ENCODE measurements at places on chromosomes 13 and 19. TPM values are rescaled to one million over a fixed set of nuclear protein-coding genes. Genes with fewer than 3 reads are reported as not detected.

DNA sequence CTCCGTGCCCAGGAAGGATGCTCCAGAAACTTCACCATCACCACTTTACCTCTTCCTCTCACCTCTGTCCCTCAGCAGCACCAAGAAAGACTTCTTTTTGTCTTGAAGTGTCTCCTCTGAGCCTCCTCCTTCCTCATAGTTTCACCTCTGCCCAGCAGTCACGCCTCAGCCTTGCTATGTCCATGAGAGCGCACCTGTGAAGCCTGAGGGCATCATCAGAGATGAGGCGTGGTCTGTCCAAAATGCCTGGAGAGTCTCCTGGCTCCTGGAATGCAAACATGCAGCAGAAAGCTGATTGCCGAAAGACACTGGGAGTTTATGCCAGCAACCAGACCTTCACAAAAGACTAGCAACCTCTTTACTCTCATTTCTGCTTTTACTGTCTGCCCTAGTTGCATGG is 336.6 kb downstream of the TEX29 start:
- no peaks in the 10 kb centered on the region for H3K36me3 ChIP-seq
- no peaks in the 10 kb centered on the region for H3K27me3 ChIP-seq
- H3K4me1 ChIP-seq = no peaks in the 10 kb centered on the region
- H3K27ac ChIP-seq = no peak overlapping the region
- no peak overlapping the region for H3K4me3 ChIP-seq

DNA sequence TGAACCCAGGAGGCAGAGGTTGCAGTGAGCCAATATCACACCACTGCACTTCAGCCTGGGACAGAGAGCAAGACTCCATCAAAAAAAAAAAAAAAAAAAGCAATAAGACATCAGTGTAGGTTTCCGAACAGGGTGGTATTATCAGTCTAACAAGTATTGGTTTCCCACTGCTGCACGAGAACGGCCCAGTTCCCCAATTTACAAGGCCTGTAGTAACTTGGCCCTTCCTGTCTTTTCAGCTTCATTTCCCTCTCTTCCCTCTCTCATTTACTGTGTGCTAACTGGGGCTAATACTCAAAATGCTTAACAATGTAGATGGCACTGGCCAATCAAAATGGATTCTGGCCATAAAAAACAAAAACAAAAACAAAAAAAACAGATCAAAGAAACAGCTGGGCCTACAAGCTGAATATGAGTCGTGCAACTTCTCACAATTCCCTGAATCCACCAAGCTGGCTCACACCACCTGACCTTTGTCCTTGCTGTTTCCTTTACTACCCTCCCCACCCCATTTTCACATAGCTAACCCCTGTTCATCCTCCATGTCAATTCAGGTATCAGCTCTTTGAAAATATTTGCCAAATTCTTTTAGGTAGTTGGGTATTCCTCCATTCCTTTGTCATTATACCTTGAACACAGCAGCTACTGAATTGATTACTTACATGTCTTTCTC is 2.4 kb downstream of the TEX101 start:
- H3K36me3 ChIP-seq = no peaks in the 10 kb centered on the region
- H3K27ac ChIP-seq = no peak overlapping the region
- no peaks in the 10 kb centered on the region for H3K27me3 ChIP-seq
- no peak for DNase-seq
- H3K4me3 ChIP-seq = no peak overlapping the region

DNA sequence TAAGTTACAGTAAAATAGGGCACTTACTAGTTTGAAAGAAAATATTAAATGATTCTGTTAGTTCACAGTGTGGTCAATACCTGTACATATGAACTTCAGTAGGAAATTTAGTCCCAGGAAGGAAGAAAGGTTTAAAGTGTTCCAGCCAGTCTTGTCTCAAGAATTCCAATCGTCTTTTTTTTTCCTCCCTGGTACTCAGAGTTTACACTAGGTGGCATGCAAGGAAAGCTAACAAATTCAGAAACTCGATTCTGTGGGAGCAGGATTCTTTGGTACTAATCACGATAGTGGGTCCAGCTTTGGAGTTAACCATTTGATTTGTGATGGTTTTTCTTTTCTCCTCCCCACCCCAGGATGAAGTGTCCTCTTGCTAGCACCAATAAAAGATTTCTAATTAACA is 43.6 kb downstream of the POLR1D start:
- H3K27me3 ChIP-seq = no peaks in the 10 kb centered on the region
- no peaks in the 10 kb centered on the region for H3K36me3 ChIP-seq
- DNase-seq = no peak
- H3K4me1 ChIP-seq = no peaks in the 10 kb centered on the region

GRCh38 chr13:32802159-32802558 is 214.1 kb upstream of the KL start:
- H3K4me1 ChIP-seq = no peaks in the 10 kb centered on the region
- H3K36me3 ChIP-seq = no peaks in the 10 kb centered on the region
- DNase-seq = no peak
- H3K27me3 ChIP-seq = no peaks in the 10 kb centered on the region
- H3K4me3 ChIP-seq = no peak overlapping the region

- H3K27ac ChIP-seq = no peak overlapping the region
- H3K27me3 ChIP-seq = no peaks in the 10 kb centered on the region
- no peak overlapping the region for H3K4me3 ChIP-seq
- no peak for DNase-seq
- H3K36me3 ChIP-seq = no peaks in the 10 kb centered on the region
These were observed 451 bp upstream of the ICAM5 start for GRCh38 chr19:10289167-10289835.

DNA sequence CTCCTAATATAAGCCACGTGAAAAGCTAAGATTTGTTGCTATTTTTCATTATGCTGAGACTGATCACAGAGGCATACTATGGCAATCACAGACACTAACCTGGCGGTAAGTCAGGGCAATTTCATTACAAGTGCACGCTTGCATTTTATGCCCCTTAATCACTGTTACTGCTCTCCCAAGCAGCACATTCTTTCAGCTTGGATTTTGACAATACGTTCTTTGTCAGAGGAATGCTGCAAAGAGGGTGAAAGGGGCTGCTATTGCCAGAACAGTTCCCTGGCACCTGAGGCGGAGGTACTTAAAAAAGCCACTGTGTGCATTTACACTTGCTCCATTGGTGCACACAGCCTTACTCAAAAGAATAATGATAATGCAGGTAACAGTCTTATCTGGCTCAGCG is 346.6 kb downstream of the RFC3 start:
- H3K4me3 ChIP-seq = no peak overlapping the region
- peak overlapping the region; percentile 4 for H3K27ac ChIP-seq
- H3K27me3 ChIP-seq = no peaks in the 10 kb centered on the region
- DNase-seq = no peak

GRCh38 chr13:105276571-105276970 is 1258.9 kb downstream of the EFNB2 start:
- no peaks in the 10 kb centered on the region for H3K36me3 ChIP-seq
- H3K27me3 ChIP-seq = no peaks in the 10 kb centered on the region
- no peaks in the 10 kb centered on the region for H3K4me1 ChIP-seq
- DNase-seq = no peak
- no peak overlapping the region for H3K27ac ChIP-seq

GRCh38 chr19:3006075-3006767 is 22.9 kb downstream of the TLE2 start:
- no peak overlapping the region for H3K27ac ChIP-seq
- no peaks in the 10 kb centered on the region for H3K27me3 ChIP-seq
- H3K4me1 ChIP-seq = no peaks in the 10 kb centered on the region
- no peak overlapping the region for H3K4me3 ChIP-seq
- H3K36me3 ChIP-seq = no peaks in the 10 kb centered on the region

- H3K4me3 ChIP-seq = no peak overlapping the region
- no peak overlapping the region for H3K27ac ChIP-seq
- no peaks in the 10 kb centered on the region for H3K36me3 ChIP-seq
- DNase-seq = no peak
These were observed 310.3 kb downstream of the KLF5 start for GRCh38 chr13:73369095-73369494.

DNA sequence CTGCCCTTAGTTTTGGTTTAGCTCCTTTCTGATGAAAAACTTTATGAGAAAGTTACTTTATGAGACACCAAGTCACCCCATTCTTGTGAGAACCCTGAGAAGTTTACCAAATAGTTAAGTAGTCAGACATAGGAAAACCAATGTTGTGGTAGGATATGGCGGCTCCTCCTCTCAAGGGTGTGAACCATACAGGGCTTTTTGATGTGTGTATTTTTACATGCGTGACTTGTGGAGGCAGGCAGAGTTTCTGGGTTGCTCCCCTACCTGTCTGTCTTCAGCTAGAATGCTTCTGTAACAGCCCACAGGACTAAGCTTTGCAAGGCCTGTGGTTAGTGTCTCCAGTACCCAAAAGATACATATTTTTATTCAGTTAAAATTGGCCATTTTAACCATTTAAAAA is 18.3 kb downstream of the UBAC2 start:
- no peaks in the 10 kb centered on the region for H3K27me3 ChIP-seq
- H3K27ac ChIP-seq = no peak overlapping the region
- DNase-seq = no peak
- H3K4me1 ChIP-seq = no peaks in the 10 kb centered on the region
- no peak overlapping the region for H3K4me3 ChIP-seq

GRCh38 chr13:30097701-30098100 is 209.7 kb downstream of the KATNAL1 start:
- H3K36me3 ChIP-seq = no peaks in the 10 kb centered on the region
- no peak overlapping the region for H3K27ac ChIP-seq
- no peak for DNase-seq

DNA sequence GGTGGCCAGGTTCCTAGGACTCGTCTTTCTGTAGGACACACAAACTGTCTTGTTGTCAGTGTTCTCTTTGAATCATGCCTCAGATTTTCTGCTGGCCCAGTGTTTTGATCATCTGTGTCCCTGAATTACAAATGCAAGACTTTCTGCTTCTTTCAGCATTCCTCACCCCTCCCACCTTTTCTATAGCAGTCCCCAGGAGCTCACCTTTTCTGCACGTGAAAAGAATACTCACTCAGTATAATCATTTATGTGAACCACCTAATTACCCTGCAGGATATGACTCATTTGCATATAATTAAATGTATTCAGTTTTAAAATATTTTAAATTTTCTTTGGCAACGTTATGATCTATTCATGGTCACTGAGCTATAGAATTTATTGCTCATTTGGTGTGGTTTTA is 389.2 kb downstream of the ITGBL1 start:
- no peak for DNase-seq
- no peak overlapping the region for H3K27ac ChIP-seq
- no peak overlapping the region for H3K4me3 ChIP-seq
- no peaks in the 10 kb centered on the region for H3K4me1 ChIP-seq
- no peaks in the 10 kb centered on the region for H3K27me3 ChIP-seq

- no peaks in the 10 kb centered on the region for H3K36me3 ChIP-seq
- no peak overlapping the region for H3K27ac ChIP-seq
- no peaks in the 10 kb centered on the region for H3K4me1 ChIP-seq
- no peak for DNase-seq
- H3K4me3 ChIP-seq = no peak overlapping the region
These were observed 15.5 kb downstream of the PGLS start for GRCh38 chr19:17526922-17527321.

- H3K27me3 ChIP-seq = no peaks in the 10 kb centered on the region
- no peak for DNase-seq
- no peaks in the 10 kb centered on the region for H3K36me3 ChIP-seq
- no peak overlapping the region for H3K4me3 ChIP-seq
- H3K4me1 ChIP-seq = no peaks in the 10 kb centered on the region
These were observed 15.9 kb upstream of the JUND start for GRCh38 chr19:18297308-18297707.

DNA sequence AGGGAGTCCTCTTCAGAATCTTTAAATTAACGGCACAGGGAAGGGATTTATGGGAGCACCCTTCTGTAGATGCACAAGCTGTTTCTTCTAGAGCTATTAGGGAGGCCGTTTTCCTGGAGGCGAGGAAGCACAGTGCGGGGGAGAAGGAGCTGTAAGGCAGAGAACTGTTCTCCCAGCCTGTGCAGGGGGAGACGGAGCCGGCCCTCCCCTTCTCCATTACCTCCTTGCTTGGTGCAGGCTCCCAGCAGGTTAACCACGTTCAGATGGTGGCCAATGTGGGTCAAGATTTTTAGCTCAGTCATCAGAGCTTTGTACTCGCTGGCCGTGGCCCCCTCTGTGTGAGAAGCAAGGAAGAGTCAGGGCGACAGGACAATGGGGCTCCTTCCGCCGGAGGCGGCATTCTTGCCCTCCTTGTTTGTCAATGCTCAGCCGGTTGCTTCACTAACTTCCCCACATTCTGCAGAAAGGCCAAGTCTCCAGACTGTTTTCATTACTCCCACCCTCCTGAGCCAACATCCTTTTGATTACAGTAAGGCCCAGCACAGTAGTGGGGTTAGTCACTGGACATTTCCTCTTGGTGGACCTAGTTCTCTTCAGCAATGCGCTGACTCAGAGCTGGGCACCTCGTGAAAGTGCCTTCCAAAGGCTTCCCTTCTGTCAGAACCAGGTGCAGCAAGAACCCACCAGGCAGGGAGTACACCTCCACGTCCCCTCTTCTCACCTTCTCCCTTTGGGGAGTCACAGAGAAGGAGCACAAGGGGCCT is 165.4 kb downstream of the FLT1 start:
- peak; percentile 46 for DNase-seq
- H3K4me3 ChIP-seq = no peak overlapping the region

GRCh38 chr19:47111682-47112165 is 1.9 kb downstream of the ZC3H4 start:
- DNase-seq = no peak
- H3K4me1 ChIP-seq = peaks cover 2% of the 10 kb centered on the region
- H3K36me3 ChIP-seq = no peaks in the 10 kb centered on the region
- H3K27ac ChIP-seq = peak overlapping the region; percentile 99
- H3K4me3 ChIP-seq = peak overlapping the region; percentile 97

DNA sequence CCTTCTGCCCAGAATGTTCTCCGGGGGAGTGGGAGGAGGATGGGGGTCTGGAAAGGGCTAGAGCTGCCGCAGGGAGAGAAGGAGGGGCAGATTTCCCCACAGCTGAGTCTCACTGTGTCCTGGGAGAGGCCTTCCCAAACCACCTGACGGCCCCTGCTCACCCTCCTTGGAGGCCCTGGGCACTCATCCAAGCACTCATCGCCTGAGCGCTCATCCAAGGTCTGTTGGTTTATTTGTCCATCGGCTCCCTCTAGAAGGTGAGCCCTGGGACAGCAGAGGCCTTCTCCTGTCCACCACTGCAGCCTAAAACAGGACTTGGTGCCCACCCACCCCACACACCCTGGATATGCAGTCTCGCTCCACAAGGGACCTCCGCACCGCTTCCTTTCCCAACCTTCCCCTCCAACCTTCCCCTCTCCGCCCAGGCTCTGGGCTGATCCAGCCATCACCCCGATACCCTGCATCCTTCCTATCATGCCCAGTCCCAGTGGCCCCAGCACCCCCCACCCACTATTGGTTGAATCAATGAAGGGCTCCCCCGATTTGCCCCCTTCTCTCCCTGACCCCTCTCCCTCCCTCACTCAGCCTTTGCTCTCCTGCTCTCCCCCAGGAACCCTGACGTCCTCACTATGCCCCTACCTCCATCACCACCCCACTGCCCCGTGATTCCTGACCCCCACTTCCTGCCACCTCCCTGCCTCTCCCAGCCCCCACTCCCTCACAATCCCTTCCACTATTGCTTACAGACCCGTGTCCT is 1.7 kb downstream of the UBXN6 start:
- H3K27me3 ChIP-seq = no peaks in the 10 kb centered on the region
- peaks cover 3% of the 10 kb centered on the region for H3K36me3 ChIP-seq
- no peak overlapping the region for H3K27ac ChIP-seq
- H3K4me1 ChIP-seq = no peaks in the 10 kb centered on the region
- H3K4me3 ChIP-seq = no peak overlapping the region
- no peak for DNase-seq

Gene YJEFN3
- total RNA-seq = 7.2 TPM

Gene PINLYP
- total RNA-seq = 8.2 TPM

Gene LRRC63
- total RNA-seq = not detected

Gene ZNF225
- total RNA-seq = 8.8 TPM

Gene HNRNPUL1
- 155 TPM for total RNA-seq

Gene FCGBP
- 790 TPM for total RNA-seq

Gene MISP3
- total RNA-seq = 2.2 TPM

Gene VSTM1
- total RNA-seq = not detected

Gene C13orf42
- total RNA-seq = not detected

Gene DCLK1
- total RNA-seq = 24.7 TPM
